ENCODE measurements at places on chromosomes 16 and 17.

DNA sequence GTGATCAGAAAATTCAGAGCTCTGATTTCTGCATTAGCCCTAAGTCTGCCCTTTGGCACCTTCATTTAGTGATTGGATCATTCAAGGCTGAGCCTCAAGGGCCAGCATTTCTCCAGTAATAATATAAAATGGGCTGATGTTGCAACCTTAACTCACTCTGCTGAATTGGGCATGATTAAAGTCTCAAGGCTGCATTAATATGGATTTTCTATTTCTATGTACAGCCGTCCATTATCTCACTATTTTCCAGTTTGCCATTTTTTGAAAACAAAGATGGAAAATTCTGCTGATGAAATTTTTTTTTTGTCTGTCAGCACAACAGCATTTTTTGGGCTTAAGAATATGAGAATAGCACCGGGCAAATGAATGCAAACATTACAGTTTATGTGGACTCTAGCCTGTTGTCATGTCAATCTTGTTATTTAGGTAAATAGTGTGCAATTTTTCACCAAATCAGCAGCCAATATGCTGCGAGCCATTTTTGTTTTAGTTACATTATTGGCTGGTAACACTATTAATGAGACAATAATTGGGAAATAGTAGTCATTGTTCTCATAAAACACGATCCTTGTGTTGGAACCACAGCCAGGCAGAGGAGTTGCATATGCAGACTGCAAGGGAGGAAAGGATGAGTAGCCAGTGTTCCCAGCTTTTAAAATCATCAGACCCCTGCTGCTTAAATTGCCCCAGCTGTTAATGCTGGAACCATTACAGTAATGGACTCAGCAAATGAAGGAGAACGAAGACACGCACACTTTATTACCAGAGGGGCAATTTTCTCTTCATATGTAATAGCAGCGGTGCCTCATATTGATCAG is 10.5 kb downstream of the FTO start:
- DNase-seq, result no peak

- DNase-seq, result no peak
These were observed 27.7 kb upstream of the CRHR1 start for GRCh38 chr17:45756266-45756991.

GRCh38 chr17:75849724-75850123 is 5.4 kb downstream of the WBP2 start:
- no peak for DNase-seq

DNA sequence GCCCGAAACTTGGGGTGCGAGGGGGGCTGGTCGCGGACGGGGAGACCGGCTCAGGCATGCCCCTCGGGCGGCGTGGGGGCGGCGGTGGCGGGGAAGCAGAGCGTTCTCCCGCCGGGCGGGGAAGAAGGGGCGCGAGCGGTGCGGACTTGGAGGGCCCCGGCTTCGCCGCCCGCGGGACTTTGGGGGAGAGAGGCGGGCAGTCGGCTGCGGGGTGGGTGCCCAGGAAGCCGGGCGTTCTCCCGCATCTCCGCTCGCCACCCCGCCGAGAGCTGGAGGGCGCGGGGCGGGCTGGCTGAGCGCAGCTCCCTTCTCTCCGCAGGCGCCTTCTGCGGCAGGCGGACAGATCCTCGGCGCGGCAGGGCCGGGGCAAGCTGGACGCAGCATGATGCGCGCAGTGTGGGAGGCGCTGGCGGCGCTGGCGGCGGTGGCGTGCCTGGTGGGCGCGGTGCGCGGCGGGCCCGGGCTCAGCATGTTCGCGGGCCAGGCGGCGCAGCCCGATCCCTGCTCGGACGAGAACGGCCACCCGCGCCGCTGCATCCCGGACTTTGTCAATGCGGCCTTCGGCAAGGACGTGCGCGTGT is 772 bp downstream of the NTN1 start:
- DNase-seq, result no peak

DNA sequence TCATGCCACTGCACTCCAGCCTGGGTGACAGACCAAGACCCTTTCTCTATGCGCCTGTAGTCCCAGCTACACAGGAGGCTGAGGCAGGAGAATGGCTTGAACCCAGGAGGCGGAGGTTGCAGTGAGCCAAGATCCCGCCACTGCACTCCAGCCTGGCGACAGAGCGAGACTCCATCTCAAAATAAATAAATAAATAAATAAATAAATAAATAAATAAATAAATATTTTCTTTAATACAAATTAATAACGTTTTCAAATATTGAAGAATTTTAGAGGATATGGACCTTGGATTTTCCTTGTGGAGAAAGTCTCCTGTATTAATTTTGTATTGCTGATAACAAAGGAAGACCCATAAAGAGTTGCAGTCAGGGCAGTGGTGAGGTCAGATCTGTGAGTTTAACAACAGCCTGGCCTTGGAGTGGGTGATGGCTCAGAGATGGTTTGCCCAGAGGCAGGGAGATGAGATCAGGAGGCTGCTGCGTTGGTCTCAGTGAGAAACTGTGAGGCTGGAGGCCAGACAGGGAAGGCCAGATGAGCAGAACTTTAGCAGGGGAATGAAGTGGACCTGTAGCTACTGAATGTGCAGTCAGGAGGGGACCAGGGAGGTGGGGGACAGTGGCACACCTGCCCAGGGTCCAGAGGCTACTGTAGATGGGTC is 4.4 kb upstream of the ASGR1 start:
- DNase-seq, result no peak

- no peak for DNase-seq
These were observed 121.6 kb downstream of the PMP22 start for GRCh38 chr17:15143524-15143923.

GRCh38 chr17:45841883-45842525 is 2.7 kb upstream of the SPPL2C start:
- DNase-seq, result no peak

- DNase-seq, result no peak
These were observed 4.3 kb upstream of the PGS1 start for GRCh38 chr17:78374189-78374588.

GRCh38 chr17:18225642-18226283 is 328 bp downstream of the LLGL1 start:
- DNase-seq, result no peak

- no peak for DNase-seq
These were observed 199.4 kb downstream of the AATF start for GRCh38 chr17:37148156-37148555.

DNA sequence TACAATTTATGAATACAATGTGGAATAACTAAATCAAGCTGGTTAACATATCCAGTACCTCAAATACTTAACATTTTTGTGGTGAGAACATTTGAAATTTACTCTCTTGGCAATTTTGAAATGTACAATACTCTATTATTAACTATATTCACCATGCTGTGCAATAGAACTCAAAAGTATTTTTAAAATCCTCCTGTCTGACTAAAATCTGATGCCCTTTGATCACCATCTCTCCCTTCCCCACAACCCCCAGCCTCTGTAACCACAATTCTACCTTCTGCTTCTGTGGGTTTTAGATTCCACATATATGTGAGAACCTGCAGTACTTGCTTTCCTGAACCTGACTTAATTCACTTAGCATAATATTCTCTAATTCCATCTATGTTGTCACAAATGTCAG is 71.6 kb upstream of the ALOX12 start:
- no peak for DNase-seq

GRCh38 chr17:57365420-57365819 is 109.1 kb downstream of the MSI2 start:
- DNase-seq, result no peak

GRCh38 chr17:43982171-43982570 is 22.3 kb upstream of the NAGS start:
- DNase-seq, result no peak

DNA sequence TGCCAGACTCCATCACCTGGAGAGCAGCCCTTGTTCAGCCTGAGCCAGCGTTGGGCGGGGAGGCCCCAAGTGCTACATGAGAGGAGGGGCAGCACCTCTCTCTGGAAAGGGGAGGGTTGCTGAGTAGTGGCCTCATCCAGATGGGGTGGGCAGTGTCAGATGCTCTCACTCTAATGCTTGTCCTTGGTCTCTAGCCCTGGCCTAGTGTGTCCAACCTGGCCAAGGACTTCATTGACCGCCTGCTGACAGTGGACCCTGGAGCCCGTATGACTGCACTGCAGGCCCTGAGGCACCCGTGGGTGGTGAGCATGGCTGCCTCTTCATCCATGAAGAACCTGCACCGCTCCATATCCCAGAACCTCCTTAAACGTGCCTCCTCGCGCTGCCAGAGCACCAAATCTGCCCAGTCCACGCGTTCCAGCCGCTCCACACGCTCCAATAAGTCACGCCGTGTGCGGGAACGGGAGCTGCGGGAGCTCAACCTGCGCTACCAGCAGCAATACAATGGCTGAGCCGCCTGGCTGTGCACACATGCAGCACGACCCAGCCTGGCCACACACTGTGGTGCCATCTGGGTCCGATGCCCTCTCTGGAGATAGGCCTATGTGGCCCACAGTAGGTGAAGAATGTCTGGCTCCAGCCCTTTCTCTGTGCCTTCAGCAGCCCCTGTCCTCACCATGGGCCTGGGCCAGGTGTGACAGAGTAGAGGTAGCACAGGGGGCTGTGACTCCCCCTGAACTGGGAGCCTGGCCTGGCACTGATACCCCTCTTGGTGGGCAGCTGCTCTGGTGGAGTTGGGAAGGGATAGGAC is 4.3 kb downstream of the CTRL start:
- no peak for DNase-seq

- DNase-seq, result no peak
These were observed 29.2 kb downstream of the KANSL1 start for GRCh38 chr17:46163929-46164594.

GRCh38 chr16:24580665-24581064 is 41.3 kb downstream of the RBBP6 start:
- no peak for DNase-seq

GRCh38 chr17:68577497-68577821 is 23.7 kb downstream of the FAM20A start:
- DNase-seq, result no peak

DNA sequence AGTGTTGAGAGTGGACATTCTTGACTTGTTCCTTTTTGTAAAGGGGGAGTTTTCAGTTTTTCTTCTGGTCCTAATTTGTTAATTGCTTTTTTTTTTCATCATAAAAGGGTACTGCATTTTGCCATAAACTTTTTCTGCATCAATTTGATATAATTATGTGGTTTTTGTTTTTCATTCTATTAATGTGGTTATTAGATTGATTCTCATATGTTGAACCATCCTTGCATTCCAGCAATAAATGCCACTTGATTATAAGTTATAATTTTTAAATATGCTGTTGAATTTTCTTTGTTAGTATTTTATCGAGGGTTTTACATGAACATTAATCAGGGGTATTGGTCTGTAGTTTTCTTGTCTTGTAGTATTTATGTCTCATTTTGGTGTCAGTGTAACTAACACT is 87.2 kb upstream of the SMIM36 start:
- DNase-seq, result no peak

DNA sequence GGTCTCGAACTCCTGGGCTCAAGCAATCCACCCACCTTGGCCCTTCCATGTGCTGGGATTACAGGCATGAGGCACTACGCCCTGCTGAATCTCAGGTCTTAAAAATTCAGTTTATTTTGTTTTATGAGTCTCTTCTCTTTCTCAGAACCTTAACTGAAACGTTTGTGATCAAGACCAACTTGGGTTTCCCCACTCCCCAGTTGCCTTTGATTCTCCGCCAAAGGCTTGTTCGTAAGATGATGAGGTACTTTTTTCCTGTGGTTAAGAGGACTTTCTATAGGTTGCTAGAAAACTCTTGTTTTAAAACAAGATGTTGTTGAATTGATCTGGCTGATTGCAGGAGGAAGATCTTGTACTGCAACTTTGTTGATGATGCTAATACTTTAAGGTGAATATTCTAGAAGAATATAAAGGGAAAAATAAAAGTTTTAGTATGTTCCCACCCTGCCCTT is 11.7 kb downstream of the ABCC1 start:
- no peak for DNase-seq

DNA sequence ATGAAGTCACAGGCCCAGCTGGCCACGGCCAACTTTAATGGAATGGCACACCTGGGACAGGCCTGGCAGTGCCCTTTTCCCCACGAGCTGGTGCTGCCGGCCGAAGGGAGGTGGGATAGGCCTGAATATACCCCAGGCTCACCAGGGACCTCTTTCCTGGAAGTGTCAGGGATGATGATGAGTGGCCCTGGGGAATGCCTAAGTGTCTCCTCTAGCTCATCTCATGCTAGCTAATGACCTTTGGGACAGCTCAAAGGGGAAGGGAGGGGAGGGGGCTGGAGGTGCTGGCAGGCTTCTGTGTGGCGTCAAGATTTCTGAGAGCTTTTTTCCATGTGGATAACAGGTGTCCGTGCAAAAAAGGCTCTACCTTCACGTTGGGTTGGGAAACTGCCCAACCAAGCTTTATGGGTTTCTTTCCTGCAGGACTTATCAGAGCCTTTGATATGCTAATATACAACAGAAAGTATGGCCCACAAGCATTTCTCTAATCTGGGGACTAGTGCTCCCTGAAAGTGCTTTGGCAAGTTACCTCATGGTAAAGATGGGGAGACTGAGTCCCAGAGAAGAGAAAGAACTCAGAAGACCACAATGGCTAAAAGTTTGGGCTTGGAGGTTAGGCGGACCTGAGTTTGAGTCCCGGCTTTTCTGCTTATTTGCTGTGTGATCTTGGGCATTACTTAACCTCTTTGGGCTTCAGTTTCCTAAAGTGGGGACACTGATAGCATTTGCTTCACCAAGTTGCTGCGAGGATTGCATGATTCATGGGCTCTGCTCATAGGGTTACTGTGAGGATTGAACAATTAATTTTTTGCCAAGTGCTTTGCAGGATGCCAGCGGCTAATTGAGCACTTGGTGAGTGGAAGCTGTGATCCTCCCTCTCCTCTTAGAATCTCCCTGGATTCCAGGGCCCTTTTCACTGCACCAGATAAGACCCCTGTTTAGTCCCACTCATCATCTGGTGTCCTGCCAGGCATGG is 14.0 kb downstream of the ADGRG1 start:
- DNase-seq, result no peak

- DNase-seq, result no peak
These were observed 385 bp downstream of the CFAP119 start for GRCh38 chr16:30761427-30761927.

- DNase-seq, result no peak
These were observed 191.9 kb upstream of the KCNJ16 start for GRCh38 chr17:69883120-69883519.

DNA sequence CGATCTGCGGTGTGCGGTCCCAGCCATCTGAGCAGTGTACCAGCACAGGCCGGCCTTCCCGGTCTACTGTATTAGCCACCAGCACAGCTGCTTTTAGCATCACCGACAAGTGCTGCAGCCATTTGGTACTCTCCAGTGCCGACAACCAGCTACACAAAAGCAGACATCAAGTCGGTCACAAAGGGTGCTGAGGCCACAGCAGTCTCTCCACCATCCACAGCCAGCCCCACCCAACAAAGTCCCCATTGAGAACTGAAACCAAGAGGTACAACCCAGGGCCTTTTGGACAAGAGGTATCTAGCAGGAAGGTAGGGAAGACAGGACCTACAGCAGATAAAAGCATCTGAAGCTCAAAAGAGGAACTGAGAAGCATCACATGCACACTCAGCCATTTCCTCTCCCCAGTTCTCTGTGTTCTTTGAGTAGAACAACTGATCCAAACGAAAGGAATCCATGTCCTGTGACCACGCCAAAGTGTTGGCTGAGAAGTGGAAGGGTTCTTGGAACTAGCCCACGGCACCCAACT is 9.5 kb downstream of the MTMR4 start:
- no peak for DNase-seq

GRCh38 chr16:49918257-49918656 is 62.3 kb upstream of the ZNF423 start:
- DNase-seq, result no peak

Data from keratinocyte (primary cell).